Stimulated activated CD8-positive, alpha-beta memory T cell treated with anti-CD3 and anti-CD28 coated beads, Interleukin-7, amount 100 ng/mL, for 1 hour (primary cell): ENCODE measurements at places on chromosomes 6 and 20.

DNA sequence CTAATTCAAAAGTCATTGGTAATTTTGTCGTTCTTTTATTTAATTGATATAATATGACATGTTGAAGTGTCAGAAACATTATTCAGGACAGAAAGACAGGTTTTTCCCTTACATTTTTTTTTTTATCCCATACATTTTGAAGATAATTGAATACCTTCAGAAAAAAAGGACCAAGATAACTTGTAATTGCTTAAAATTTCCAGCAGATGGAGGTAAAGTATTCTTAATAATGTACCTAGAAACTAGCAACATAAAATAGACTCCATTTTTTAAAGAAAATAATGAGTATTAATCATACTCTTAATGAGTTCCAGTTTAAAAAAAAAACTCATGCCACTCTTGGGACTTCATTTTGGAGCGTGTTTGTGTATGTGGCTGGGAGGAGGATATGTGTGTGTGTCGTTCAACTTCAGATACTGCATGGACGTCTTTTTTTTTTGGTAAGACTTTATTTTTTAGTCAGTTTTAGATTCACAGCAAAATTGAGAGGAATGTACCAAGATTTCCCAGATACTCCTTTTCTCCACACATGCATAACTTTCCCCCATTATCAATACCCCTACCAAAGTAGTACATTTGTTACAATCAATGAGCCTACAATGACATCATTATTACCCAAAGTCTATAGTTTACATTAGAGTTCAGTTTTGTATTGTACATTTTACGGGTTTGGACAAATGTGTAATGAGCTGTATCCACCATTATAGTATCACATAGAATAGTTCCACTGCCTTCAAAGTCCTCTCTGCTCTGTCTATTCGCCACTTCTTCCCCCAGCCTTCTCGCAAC is 79.4 kb downstream of the ROS1 start:
- no peak for DNase-seq

DNA sequence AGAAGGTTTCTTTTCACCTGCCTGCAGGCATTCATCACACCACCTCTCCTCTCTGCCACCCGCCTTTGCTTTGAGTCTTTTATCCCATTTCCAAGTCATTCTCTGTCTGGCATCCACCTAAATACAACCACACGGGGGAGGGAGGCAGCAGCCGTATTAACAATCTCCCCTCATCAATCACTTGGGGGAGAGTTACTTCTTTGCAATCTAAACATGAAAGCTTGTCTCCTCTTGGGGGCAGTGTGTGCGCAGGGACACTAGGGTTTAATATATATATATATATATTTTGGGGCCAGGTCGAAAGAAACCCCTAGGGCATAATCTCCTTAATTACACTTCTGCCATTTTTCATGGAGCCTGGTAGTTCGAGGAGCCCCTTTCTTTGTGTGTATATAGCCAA is 214.5 kb downstream of the TSHZ2 start:
- DNase-seq = no peak

GRCh38 chr6:106396426-106397220 is 36.1 kb downstream of the CRYBG1 start:
- DNase-seq = no peak

DNA sequence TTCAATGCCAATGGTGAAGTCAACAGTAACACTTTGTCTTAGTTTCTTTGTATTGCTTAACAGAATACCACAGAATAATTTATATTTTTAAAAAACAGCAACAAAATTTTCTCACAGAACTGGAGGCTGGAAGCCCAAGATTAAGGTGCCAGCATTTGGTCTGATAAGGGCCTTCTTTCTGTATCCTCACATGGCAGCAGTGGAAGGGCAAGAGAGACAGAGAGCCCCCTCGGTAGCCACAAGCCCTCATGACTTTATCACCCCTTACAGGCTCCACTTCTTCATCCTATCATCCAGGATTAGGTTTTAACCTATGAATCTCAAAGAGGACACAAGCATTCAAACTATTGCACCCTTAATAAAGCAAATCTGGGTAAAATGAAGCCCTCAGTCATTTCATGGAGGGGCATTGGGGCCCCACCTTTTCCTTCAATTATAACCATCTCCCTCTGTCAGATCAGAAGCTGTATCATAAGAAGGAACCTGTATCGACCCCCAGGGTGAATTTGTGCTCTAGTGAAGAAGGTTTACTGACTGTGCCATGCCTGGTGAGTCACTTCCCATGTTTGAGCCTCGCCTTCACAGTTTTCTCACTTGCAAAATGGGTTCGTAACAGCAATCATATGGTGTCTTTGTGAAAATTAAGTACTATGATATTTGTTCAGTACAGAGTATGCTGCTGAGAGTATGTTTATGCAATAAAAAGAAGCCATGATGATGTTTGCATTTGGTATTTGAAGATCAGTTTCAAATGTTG is 178.2 kb downstream of the LRFN2 start:
- DNase-seq = no peak

GRCh38 chr20:60115451-60115850 is 157.2 kb downstream of the CDH26 start:
- no peak for DNase-seq

DNA sequence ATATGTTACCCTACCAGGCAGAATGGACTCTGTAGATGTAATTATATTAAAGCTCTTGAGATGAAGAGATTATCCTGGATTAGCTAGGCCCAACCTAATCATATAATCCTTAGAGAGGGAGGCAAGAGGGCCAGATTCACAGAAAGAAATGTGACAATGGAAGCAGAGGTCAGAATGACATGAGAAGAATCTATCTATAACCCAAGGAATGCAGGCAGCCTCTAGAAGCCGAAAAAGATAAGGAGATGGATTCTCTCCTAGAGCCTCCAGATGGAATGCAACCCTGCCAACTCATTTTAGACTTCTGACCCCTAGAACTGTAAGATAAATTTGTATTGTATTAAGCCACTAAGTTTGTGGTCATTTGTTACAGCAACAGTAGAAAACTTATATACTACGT is 12.3 kb downstream of the PXT1 start:
- no peak for DNase-seq

GRCh38 chr20:36491901-36492617 is 49.3 kb upstream of the MYL9 start:
- peak; percentile 22 for DNase-seq

DNA sequence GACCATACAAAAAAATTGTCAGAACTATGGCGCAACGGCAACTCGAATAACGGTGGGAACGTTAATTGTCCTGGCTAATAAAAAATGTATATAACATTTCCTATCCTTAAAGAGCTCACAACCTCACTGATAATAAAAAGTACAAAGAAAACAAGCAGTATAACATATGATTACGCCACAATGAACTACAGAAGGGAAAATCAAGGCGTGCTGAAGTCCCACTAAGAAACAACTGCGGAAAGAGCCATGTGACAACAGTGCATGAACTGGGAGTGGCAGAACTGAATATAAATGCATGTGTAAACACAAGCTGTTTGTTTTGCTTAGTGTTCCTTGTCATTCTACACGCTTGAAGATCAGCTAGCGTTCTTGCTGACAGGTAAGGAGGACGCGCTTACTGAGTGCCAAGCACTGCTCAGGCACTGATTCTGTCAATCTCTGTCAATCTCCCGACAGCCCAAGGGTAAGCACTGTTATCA is 466 bp upstream of the PSMB1 start:
- no peak for DNase-seq

DNA sequence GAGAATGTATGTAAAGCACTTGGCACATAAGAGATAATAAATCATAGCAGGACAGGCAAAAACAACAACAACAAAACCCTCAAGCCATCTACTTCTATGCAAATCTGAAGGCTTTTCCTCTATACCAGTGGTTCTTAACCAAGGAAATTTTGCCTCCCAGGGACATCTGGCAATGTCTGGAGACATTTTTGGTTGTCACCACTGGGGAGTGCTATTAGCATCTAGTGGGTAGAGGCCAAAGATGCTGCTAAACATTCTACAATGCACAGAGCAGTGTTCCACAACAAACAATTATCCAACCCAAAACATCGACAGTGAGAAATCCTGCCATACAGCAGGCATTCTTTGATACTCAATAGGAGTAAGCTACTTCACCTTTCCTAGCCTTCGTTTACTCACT is 28.2 kb downstream of the NDRG3 start:
- no peak for DNase-seq

GRCh38 chr6:25930532-25931410 is at the start of gene SLC17A2:
Gene SLC17A2, minus strand, starts transcription at chr6:25930691. Its CDS starts 4,895 bp downstream, at chr6:25925796.
- no peak for DNase-seq

- DNase-seq = no peak
Observed at GRCh38 chr20:40868551-40869217, 159.9 kb upstream of the TOP1 start.

GRCh38 chr6:135710042-135710441 is 141.5 kb upstream of the PDE7B start:
- DNase-seq = no peak

DNA sequence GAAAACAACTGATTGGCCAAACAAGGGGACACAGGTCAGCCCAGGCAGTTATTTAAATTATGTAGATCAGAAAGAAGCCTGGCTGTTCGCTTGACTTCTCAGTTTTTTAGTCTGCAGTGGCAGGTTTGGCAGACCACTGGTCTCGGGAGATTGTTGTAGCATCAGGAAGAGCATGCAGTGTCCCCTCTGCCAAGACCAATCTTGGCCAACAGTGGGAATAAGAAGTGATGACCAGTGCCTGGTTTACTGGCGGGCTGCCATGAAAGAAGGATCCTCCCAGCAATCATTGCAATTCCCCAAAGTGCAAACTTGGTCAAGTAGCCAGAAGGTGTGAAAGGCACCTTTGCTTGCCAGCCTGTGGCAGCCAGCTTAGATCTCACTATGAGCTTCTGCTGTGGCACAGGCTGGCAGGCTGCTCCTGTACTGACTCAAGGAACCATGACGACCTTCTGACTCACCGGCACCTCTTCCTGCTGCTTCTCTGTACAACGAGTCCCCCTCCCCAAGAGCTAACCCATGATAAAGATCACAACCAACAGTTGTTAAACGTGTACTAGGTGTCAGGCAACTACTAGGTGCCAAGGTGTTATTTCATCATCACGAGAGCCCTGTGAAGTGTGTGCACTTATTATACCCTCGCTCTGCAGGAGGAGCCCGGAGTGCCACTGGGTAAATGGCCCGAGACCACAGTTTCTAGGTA is 76.8 kb upstream of the DUSP22 start:
- DNase-seq = no peak

DNA sequence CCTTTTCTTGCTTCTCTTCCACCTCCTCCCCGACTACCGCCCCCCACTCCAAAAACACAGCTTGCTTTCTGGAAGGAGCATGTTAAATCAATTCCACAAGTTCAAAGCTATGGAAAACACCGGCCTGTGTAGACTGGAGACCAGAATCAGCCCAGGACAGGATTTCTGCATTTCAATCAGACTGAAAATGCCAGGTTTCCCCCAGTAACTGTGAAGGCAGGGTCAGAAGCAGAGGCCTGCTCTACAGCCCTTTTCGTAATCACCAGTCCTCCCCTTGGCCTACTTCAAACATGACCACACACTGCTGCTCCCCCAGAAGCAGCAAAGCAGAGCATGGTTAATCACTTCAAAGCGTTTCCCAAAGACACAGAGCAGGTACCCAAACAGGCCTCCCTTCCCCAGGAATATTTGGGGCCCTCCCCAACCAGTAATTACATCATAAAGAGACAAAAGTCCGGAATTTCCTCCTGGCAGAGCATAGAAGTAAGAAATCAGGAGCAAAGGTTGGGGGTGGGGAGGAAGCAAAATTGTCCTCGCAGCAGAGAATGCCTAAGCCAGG is 38.4 kb downstream of the ZMYND8 start:
- no peak for DNase-seq

DNA sequence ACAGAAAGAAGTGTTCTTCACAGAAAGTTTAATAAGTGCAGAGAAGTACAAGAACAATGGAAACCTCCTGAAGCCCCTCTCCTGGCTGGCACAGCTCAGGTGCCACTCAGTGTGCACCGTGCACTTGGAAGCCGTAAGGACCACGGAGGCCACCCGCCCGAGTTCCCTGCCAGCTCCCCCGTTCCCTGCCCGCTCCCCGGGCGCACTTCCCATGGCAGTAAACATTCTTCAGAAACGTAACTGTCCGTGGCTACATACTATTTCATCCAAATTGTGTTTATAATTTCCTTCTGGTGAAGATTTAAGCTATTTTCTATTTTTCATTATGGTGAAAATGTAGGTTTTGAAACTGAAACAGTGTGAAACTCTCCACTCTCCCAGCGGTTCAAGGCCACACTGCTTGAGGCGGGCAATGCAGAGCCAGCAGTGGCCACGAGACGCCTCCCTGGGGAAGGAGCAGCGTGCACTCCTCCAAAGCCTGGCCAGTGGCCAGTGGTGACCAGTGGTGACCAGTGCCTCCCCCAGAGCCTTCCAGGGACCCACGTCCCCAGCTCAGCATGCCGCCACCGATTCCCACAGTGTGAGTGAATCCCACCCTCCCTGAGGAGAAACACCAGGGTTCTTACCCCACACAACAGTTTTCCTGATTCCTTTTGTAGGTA is 46.4 kb downstream of the TAF4 start:
- DNase-seq = no peak

GRCh38 chr20:6576726-6577125 is 190.8 kb upstream of the BMP2 start:
- no peak for DNase-seq

- DNase-seq = no peak
Observed at GRCh38 chr6:126665551-126665950, 325.6 kb downstream of the CENPW start.

- DNase-seq = no peak
Observed at GRCh38 chr6:54980511-54981275, 134.1 kb downstream of the FAM83B start.

DNA sequence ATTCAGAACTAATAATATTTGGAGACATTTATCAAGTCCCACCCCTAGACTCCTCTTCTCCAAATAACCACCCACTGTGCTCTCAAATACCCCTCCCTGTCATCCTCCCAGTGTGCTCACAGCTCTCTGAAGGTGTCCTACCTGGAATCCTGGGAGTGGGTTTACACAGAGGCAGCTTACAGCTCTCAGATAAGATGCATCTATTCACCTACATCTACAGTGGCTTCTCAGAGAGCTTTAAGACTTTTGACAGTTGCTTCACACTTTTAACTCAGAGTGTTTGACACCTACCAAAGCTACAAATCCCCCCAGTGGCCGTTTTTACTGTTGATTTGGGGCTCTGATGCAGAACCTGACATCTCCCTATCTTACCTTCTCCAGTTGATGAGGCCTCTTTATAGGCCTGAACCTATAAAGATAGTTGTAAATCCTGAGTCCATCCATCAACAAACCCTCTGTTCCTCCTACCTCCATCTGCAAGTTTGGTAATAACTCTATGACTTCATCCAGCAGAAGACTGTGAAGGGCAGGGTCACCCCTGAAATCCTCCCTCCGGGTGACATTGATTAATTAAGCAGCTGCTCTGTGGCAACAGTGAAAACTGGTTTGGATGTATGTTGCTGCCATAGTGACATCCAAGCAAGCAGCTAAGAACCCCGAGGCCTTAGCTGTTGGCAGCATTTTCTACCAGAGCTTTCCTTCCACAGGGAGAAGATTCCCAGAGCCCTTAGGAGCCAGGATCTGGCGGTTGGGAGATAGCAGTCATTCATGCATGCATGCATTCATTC is 226.1 kb upstream of the RREB1 start:
- DNase-seq = no peak

DNA sequence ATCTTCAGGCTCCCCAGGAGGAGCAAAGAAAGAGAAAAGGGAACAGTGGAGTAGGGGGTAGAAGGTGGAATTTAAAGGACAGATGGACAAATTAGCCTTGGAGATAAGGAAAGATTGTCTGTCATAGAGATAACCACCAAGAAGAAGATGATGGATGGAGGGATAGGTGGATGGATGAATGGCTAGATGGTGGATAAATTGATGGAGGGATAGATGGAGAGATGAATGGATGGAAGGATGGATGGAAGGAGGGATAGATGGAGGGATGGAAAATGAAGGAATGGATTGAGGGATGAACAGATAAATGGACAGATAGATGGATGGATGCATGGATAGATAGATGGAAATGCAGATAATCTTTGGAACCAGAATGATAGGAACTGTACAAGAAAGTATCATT is 102.8 kb downstream of the TNFAIP3 start:
- DNase-seq = no peak
